ENCODE measurements at places on chromosomes 7 and 10. TPM values are rescaled to one million over a fixed set of nuclear protein-coding genes. Genes with fewer than 3 reads are reported as not detected.
A peak's percentile ranks its signal among the peaks of the same experiment; 100 is the strongest.

GRCh38 chr7:115008465-115009114, 86.7 kb downstream of the MDFIC start:
- peak; percentile 84 for DNase-seq

DNA sequence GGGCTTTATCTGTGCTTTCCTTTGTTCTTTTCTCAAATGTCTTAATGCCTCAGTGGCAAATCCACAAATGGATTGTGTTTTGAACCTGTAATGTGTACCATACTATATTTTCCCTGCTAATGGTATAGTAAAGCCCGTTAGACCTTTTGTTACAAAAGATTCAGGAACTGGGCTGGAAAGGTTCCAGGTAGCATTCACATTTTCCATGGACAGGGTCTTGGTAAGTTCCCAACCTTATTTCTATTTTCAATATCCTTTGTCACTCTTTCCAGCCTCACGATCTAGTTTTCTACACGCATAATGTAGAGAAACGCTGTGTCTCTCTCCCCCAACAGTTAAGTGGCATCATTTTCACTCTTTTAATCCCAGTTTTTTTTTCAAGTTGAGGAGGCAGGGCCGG, 153.0 kb downstream of the PLCE1 start:
- DNase-seq, result no peak

DNA sequence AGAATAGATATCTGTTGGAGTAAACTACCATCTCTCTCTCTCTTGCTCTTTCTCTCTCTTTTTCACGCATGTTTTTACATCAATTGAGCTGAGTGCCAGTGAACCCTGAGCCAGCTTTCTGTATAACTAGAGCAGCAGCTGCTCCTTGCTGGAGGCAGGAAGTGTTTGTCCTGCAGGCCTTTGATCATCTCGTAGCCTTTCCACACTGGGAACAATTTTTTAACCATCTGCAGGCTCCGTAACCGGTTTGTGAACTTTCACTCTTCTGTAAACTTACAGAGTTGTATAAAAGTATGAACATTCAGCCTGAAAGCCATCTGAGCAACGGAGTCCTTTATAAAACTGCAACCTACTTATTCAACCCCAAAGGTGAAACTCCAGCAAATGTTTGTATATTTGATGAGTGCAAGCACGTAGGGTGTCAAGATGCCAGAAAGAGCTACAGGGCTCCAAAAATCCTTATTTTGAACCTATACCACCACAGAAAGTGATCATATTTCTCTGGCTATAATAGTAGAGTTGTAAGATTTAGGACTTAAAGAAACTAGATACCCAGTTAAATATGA, 162.8 kb upstream of the NFE2L3 start:
- DNase-seq, result no peak

The MYPN gene
- total RNA-seq, result 124 TPM

GRCh38 chr7:71266912-71267311, 135.0 kb downstream of the GALNT17 start:
- no peak for DNase-seq

GRCh38 chr7:409339-410281, 110.0 kb downstream of the PDGFA start:
- peak; percentile 6 for DNase-seq

The UCN3 gene
- total RNA-seq, result not detected

The SYT15 gene
- 1.9 TPM for total RNA-seq

The TMEM139 gene
- 8.8 TPM for total RNA-seq

DNA sequence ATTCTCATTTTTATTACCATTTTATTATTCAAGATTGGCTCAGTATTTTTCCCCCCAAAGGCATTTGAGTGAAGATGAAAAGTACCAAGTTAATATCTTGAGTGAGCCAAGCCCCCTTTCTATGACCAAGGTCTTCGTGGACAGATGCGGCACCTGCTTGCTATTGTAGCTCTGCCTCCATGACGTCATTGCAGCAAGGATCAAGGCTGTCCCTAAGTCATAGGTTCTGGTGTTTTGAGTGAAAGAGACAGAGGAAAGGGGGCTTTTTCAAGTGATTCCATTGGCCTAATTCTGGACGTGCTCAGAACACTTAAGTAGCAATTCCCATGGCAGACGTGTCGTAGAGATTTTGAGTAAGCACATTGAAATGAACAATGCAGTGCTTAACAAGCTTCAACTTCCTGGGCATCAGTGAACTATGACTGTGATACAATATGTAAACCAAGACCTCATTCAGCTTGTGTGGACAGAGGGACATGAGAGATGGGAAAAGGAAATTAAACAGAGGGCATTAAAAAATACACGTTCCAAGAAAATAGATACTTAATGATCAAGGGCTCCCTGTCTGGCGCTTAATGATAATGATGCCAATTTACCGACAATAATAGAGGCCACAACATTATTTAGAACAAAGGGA, 248.7 kb upstream of the NPVF start:
- DNase-seq, result no peak

DNA sequence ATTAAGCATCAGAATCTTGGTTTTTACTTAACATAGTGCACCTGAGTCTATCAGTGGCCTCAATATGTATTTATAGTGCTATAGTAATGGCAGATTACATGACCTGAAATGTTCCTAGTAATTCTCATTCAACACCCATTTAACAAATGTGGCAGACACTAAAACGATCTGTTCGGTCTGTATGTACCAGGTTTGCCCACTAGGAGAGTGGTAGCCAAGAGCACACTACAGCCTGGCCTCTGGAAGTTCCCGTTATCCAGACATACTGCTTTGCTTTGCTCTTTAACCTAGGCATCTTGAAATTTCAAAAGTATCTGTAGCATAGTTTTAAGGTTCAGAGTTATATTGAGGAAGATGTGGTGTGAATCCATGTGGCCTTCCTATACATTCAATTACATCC, 395.7 kb upstream of the NRG3 start:
- no peak for DNase-seq

GRCh38 chr7:82964150-82964882, 198.4 kb downstream of the PCLO start:
- no peak for DNase-seq

- no peak for DNase-seq
These were observed 53.8 kb downstream of the KCTD7 start for GRCh38 chr7:66682350-66683093.

- DNase-seq, result no peak
These were observed 6.9 kb downstream of the KLF6 start for GRCh38 chr10:3777981-3778691.

The NANOS1 gene
- 11.7 TPM for total RNA-seq

The IKZF1 gene
- 2.1 TPM for total RNA-seq

The CFTR gene
- total RNA-seq, result 0.11 TPM

- DNase-seq, result no peak
These were observed 20.4 kb downstream of the RFC2 start for GRCh38 chr7:74233655-74234285.

DNA sequence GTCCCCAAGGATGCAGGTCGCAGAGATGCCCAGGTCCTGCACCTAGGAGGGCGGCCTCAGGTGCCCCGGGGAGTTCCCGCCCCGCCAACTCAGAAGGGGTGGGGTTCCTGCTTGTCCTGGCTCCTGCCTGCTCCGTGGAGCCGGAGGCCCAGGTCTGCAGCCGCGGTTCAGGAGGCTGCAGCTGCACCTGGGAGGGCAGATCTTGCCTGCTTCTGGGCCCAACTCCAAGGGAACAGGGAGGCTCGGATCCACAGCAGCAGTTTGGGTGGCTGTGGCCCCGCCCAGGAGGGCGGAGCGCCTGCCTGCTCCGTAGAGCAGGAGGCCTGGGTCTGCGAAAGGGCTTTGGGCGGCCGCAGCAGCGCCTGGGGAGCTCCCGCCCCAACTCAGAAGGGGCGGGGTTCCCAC, 108.2 kb upstream of the EGR2 start:
- no peak for DNase-seq

The UNCX gene
- not detected for total RNA-seq

GRCh38 chr10:126259760-126260479, 128.4 kb downstream of the ADAM12 start:
- DNase-seq, result no peak

The ELMO1 gene
- 10.0 TPM for total RNA-seq

The MKX gene
- 0.22 TPM for total RNA-seq

GRCh38 chr7:138935465-138936011, 45.7 kb downstream of the KIAA1549 start:
- no peak for DNase-seq

The DUS4L gene
- total RNA-seq, result 8.0 TPM

Measured in left ventricle myocardium inferior (tissue), 1 donor.